ENCODE measurements at places on chromosomes 3 and 15.

- DNase-seq = no peak
These were observed 27.9 kb downstream of the GTPBP8 start for GRCh38 chr3:113018536-113019181.

- no peak for DNase-seq
These were observed 5.6 kb downstream of the IGDCC3 start for GRCh38 chr15:65371976-65372786.

DNA sequence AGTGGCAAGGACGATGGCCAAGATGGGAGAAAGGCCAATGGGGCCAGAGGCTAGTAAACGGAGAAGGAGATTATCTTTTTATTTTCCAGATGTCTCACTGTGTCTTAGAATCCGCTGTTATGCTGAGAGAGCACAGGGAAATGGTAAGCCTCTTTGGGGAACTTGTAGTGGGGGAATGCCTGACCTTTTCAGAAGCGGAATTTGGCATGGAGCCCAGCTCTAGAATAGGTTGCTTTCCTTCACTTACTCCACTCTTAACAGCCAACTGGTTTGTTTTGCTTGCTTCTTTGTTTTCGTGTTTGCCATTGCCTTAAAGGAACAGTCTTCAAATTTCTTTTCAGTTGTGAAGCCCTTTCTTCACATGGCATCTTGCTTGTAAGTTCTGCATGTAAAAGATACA is 316.2 kb upstream of the THRB start:
- DNase-seq = no peak

- no peak for DNase-seq
These were observed 2.3 kb downstream of the ANXA2 start for GRCh38 chr15:60395276-60396011.

DNA sequence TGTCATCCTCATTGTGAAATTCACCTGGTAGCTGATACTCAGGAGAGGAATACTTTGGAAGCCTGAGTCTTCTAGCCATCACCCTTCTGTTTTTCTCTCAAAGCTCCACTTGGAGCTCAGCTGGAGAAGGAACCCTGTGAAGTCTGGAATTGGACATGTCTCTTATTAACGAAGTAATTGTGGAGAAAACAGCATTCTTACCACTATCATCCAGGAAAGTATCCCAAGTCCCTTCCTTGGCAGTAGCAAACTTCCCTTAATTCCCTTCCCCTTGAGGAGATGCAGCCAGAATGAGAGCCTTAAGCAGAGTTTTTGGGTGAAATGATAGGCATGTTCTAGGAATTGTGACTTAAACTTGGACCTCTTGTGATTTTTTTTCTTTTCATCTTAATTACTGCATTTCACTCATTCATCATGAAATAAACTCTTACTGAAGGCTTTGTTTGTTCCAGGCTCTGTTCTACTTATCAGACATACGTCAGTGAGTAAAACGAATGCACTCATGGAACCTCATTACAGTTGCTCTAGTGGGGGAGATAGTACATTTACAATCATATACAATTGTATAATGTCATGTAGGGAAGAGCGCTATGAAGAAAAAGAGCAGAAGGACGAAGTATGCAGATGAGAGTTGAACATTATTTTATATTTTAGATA is 30.5 kb upstream of the TCF12 start:
- DNase-seq = no peak

DNA sequence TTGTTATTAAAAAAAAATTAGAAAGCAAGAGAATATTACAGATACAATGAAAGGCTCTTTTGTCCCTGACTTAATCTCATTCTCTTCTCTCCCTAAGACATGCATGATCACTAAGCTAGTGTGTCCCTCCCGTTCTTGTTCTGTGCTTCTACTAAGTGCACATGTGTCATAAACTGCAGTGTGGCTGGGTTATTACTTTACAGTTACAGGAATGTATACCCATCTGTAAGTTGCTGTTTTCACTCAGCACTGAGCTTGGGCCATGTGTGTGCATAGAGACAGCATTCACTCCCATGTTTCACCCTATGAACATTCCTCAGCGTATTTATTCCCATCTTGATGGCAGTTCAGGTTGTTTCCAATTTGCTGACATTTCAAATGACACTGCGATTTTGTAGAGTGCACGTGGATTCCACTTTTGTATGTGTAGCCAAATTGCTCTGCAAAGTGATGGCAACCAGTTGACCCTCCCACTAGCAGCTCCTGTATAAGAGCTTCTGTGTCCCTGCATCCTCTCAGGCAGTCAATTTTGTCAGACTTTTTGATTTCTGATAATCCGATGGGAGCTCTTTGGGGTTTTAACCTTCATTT is 145.8 kb upstream of the UBE2E1 start:
- DNase-seq = no peak
